ENCODE measurements at places on chromosomes 2 and 18.

DNA sequence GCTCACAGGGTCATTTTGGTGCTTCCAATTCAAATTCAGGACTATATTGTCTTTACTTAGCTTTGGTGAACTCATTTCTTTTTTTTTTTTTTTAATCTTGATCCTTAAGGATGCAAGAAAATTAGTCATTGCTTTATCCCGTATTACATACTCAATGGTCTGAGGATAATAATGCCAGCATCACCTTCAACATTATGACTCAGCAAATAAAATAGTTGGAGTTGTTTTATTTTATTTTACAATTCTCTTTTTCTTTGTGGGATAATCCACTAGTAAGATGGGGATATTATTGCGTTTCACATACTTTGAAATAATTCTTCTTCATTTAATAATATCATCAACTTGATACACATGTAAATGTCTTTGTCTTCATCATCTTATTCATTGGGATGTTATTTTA, 954.9 kb upstream of the GYPC start:
- no peak for DNase-seq

DNA sequence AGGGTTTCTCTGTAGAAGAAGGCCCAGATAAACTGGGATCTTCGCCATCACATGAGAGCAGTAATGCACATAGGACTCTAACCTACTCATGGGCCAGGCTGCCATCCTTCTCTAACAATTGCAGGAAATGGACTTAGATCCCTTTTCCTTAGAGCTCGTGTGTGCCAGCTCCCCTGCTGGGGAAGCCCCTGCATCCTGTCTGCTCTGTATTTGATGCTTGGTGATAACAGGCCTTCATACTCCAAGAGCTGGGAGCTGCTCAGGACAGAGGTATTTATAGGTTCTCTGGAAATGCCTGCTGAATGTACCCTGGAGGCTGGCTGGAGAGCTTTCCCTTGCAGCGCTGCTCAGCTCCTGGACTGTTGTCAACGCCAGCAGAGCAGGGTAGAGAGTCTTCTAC, 249.6 kb downstream of the MTX2 start:
- no peak for DNase-seq

DNA sequence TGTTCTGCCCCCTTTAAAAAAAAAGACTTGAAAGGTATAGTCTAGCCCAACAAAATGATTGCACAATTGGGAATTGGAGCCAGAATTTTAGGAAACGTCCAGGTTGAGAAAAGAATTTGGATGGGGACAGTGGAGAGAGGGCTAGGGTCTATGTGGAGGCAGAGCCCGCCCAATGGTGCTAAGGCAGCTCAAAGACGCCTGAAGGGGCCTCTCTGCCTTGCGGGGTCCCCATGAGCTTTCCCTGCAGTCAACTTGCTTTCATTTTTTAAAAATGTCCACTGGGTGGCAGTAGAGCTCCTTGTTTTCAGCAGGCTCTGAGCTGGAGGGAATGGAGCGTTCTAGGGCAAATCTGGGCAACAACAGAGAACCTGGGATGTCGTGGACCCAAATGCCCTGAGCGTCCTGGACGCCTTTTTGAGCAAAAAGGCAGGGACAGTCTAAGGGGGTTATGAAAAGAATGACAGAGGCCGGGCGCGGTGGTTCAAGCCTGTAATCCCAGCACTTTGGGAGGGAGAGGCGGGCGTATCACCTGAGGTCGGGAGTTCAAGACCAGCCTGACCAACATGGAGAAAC, 40.2 kb upstream of the ITM2C start:
- peak; percentile 86 for DNase-seq

DNA sequence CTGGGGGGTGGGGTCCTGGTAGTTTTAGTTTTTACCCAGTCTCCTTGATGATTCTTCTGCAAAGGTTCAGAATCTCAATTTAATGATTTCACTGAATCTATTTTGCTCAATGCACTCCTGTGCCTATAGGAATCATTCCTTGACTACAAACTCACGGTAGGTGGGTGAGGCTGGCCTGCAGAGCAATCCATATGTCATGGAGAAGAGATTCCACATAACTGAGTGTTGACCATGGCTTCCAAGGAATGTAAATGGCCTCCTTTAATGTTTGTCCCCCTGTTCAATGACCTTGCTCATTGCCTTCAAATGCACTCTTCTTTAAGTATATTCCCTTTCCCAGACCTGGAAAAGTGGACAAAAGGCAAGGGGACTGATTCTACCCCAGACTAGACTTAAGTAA, 12.5 kb downstream of the FAP start:
- no peak for DNase-seq

DNA sequence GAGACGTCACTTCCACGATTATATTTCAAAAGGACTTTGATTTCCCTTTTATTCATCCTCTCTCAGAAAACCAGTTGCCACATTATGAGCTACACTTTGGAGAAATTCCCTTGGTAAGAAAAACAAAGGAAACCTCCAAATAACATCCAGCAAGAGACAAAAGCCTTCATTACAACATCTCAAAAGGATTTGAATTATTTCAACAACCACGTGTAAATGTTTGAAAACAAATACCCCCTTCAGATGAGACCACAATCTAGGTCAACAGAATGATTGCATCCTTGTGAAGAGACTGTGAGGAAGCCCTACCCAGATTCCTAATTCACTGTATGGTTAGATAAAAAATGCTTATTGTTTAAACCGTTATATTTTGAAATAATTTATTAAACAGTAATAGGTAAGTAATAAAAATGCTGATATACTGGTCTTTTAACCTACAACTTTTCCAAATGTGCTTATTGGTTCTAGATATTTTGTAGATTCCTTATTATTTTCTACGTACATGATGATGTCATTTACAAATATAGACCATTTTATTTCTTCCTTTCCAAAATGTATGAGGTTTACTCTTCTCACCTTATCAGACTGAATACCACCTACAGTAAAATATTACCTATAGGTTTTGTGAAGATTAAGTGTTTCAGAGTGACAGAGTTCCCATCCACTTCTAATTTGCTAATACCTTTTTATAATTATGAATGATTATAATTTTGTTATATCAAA, 922.7 kb upstream of the CHAC2 start:
- no peak for DNase-seq

DNA sequence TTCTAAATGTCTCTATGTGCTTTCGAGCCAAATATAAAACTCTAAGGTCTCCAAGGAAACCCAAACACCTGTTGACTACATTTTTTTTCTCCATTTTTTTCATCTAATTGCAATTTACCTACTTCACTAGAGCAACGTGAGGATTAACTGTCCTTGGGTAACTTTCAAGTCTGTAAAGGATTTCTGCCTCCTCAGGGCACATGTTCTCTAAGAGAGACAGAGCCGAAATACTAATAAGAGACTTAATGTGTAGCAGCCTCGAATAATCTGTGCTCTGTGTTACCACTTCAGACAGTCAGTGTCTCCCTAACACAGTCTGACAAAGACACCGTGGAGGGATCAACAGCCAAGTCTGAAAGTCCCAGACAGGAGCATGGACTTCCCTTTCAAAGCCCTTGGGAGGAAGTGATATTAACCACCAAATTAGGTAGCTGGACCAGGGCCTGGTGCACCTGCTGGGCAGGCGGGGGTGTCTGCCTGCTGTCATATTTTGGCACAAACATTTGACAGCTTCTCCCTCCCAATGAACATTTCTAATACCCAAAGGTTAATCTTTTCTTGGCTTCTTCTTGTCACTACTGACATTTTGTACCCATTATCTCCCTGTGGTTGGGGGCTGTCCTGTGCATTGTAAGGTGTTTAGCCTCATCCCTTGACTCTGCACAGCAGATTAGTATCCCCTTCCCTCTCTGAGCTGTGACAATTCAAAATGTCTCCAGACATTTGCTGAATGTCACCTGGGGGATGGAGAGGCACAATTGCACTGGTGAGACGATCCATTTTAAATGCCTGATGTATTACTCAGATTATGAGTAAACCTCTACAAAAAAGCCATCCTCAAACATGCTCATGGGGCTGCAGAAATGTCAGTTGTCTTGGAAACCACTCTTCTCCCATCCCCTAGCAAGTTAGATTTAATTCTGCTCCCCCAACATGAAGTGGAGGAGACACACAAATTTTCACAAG, 45.7 kb upstream of the LYPD1 start:
- no peak for DNase-seq

- no peak for DNase-seq
Measured at GRCh38 chr18:35076135-35076924, 35.1 kb downstream of the MAPRE2 start.

- no peak for DNase-seq
Measured at GRCh38 chr2:195472501-195473234, 184.4 kb upstream of the SLC39A10 start.

DNA sequence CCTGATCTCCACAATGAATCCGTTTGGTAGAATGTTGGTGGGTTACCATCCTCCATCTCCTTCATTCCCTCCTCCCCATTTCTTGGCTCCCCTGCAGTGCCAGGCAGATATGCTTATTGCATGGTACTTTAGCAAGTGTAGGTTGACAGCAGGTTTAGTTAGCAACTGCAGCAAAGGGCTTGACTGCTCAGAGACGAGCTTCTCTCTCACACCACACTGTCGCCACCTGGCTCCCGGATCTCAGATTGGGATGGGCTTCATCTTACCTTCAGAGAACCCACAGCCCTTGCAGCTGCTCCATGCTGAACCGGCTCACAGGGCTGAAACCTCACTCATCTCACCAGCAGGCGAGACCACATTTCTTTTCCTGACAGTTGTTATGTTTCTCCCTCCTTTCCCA, 88.8 kb downstream of the VWA3B start:
- DNase-seq, result no peak
